ENCODE measurements at places on chromosomes 2 and 18.
A peak's percentile ranks its signal among the peaks of the same experiment; 100 is the strongest.

GRCh38 chr2:48194641-48195040, 288.3 kb upstream of the FBXO11 start:
- no peak for DNase-seq

GRCh38 chr2:135821190-135821589, 15.8 kb downstream of the LCT start:
- no peak for DNase-seq

- no peak for DNase-seq
Observed at GRCh38 chr18:57154191-57154830, 7.4 kb downstream of the BOD1L2 start.

- DNase-seq: no peak
Observed at GRCh38 chr2:65499216-65499615, 66.8 kb upstream of the SPRED2 start.

DNA sequence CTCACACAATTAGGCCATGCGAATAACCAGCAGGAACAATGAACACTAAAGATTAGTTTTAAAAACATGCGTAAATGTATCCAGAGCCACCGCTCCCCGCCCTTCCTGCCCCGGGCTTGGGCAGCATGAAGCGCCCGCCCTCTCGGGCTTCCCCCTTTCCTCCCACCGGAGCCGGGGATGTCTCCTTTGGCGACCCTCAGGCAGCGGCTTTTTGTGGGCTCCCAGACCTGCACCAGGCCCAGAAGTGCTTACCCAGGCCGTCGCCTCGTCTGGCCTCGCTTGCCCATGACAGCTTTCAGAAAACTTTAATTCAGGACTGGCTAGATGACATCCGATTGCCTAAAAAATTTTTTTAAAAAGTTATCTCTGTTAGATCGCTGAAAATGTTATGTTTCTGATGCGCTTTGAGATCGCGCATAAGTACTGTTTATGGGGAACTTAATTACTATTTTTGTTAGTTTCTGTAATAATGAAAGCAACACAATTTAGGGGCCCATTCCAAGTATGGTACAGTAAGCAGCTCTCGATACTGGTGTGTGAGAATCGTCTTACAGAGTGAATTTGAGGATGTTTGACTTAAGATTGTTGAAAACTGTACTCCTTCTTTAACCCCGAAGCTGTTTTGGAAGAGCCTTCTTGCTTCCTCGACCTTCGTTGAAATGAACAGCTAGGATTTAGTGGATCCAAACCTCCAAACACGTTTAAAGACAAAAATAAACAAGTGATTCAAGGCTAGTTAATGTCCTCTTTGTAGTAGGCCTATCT, 1.1 kb downstream of the MAP3K20 start:
- peak; percentile 79 for DNase-seq

DNA sequence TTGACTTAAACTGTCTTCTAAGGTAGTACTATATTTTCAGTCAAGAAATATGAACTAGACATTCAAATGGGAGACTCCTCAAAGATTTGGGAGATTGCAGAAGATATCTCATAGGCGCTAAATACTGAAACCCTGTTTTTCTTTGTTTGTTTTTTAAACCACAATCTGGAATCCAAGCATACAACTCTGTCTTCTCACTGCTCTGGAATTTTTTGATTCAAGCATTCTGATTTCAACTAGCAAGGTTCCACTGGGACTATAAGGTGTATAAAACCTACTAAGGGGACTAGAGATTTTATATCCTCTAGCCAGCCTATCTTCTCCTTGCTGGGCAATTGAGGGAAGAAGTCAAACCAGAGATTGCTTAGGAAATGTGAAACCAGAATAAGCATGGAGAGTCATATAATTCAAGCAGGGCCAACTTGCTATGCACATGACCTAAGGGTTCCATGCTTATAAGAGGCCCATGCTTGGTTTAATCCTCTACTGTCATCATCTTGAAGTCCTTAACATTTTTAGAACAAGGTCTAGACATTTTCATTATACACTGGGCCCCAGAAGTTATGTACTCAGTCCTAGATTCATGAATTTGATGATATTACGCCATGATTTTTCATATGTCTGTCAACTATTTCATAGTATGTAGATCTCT, 405.5 kb downstream of the PARD3B start:
- no peak for DNase-seq

GRCh38 chr2:203772456-203773165, 66.2 kb downstream of the CD28 start:
- no peak for DNase-seq

DNA sequence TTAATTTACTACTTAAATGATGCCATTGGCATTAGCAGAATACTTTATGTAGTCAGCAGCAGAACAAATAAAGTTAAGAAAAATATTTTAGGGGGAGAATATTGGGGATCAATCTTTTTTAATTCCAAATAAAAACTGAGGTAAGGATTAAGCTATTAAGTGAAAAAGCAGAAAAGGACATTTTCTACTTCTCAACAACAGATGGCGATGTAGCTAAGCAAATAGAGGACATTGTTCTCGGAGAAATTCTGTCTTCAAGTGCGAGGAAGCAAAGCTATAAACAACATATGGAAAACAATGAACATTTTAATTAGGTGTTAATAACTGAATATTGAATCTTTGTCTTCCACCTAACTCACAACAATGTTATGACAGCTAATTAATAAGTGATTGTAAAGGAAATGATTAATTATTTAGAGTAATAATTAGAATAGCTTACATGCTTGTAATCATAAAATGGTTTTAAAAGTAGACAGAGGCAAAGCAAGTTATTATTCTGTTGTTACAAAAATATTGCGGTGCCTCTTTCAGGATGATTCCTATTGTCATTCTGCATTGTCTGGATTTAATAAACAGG, 32.9 kb upstream of the CCDC93 start:
- no peak for DNase-seq

DNA sequence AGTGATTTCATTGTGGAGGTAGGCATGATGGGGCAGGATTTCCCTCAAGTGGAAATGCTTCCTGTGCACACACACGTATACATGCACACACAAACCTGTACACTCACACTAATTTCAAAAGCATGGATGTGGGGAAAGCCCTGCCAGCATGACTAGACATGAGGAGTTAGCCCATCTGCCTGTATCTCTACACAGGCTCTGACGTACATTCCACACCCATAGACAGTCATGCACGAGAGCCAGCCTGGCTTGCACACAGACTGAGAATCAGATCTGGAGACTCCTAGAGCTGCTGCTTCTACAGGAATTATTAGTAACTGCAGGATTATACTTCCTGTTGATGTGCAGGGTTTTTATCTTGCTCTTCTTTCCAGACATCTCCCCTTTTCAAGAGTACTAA, 27.3 kb upstream of the NFU1 start:
- peak; percentile 75 for DNase-seq

DNA sequence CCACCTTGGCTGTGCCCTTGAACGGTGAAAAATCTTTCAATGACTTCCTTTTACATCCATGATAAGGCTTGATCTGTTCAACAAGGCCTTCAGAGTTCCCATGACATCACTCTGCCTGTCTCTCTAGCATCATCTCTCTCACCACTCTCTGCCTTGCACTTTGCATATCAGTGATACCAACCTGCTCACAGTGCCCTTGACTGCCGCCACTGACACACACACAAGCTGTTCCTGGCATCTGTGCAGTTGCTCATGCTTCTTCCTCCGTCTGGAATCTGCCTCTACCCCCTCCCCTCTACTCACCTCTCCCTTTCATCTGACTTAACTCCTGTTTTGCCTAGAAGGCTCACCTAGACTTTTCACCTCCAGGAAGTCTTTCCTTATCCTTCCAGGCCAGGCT, 79.1 kb upstream of the SEC11C start:
- peak; percentile 22 for DNase-seq

DNA sequence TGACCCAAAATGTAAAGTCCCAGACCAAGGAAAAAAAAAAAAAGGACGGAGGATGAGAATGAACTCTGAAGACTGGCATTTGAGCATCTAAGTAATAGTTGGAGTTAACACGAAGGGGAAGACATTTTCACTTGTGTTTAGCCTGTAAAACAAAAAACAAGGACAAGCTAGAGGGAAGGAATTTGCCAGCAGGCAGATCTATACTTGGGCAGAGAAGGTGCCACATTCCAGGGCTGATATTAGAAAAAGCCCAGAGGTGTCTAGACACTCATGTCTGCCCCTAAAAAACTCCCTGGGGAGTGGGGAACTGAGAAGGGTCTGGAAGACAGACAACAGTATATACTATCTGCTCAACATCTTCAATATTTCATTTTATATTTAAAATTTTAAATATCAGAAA, 171.1 kb downstream of the ZEB2 start:
- no peak for DNase-seq

GRCh38 chr2:159592441-159592840, 23.9 kb downstream of the BAZ2B start:
- DNase-seq: no peak

DNA sequence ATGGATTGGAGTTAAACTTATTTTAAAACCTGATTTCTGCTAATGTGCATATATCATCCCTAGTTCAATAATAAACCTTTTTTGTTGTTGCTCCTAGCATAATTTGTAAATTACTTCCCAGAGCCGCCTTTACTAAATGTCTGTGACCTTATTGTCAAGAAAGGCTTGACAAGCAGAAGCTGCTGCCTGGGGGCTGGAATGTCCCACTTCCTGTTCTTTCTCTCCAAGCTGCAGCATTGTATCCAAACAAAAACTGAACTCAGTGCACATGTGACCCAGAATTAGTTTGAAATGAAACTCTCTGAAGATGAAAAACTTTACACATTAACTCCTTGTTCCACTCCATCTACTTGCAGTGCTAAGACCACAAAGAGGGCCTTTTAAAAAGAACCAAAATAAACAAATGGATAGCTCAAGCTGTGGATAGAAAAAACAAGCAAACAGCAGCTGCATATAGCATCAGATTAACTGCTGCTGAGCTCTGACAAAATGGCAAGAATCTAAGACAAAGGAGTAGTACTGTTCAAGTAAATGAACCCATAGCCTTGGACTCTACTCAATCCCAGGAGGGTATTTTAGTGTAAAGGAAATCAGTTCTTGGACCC, 99.8 kb upstream of the NEUROD1 start:
- DNase-seq: no peak

DNA sequence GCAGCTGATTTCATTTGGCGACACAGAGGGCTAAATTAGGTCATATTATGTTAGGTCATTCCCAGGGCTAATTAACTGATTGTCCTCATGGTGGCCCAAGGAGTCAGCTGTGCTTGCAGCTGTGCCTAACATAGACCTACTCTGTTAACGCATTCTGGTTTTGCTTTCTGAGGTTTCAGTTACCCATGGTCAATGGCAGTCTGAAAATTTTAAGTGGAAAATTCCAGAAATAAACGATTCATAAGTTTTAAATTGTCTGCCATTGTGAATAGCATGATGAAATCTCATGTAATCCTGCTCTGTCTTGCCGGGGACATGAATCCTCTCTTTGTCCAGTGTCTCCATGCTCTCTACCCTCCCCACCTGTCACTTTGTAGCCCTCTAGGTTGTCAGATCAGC, 168.7 kb downstream of the KCNS3 start:
- DNase-seq: no peak

GRCh38 chr2:133444465-133444864, 123.8 kb downstream of the NCKAP5 start:
- no peak for DNase-seq

DNA sequence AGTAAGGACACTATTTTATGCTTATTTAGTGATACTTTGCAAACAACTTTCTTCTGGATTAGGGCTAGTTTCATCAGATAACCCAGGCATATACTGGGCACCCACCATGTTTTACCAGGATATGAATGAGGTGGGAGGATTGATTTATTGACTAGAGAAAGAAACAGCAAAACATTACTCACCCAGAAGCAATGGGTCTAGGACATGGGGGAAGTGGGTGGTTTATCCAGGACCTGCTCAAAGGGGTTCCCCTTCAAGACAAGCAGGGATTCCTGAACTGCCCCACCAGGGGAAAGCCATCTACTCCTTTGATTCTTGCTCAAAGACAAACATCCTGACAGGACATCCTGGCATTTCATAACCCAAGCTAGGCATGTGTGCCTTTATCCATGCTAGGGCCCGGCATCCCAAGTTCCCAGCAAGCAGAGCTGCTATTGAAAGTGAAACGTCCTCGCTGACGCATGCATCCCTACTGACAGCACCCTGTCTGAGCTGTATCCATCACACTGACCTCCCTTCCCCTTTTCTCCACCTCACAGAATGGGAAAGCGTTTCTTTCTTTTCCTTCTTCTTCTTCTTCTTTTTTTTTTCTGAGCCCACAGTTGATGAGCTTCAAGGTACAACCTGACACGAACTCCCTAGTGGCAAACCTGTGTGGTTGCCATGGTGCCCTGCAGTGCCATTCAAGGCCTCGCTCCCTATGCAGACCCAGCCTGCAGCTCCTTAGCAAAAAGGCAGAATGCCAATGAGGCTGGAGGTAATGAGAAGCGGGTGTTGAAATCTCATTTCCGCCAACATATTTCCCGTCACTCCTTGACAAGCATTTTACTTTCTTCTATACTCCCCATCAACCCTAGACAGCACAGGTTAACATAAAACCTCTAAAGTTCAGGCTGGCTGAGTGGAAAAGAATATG, 70.5 kb downstream of the CLHC1 start:
- DNase-seq: no peak

- DNase-seq: no peak
Observed at GRCh38 chr18:46070815-46071652, 1.0 kb downstream of the PSTPIP2 start.

GRCh38 chr18:73782405-73782804, 365.2 kb downstream of the FBXO15 start:
- no peak for DNase-seq

GRCh38 chr2:128812183-128812940, 493.7 kb upstream of the HS6ST1 start:
- no peak for DNase-seq

DNA sequence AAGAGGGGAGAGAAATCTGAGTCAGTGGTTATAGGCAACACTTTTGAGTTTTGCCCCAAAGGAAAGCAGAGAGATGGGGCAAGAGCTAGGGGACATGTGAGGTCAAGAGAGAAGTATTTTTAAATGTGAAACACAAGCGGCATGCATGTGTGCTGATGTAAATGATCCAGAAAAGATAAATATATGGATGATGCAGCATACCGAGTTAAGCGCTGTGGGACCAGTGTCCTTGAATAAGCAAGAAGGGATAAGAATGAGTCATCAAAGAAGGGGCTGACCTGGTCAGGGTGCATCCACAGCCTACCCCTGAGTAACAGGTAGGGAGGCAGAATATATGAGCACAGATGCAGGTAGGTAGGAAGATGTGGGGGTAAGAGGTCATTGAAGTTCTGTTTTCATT, 180.9 kb downstream of the TRABD2A start:
- DNase-seq: no peak

DNA sequence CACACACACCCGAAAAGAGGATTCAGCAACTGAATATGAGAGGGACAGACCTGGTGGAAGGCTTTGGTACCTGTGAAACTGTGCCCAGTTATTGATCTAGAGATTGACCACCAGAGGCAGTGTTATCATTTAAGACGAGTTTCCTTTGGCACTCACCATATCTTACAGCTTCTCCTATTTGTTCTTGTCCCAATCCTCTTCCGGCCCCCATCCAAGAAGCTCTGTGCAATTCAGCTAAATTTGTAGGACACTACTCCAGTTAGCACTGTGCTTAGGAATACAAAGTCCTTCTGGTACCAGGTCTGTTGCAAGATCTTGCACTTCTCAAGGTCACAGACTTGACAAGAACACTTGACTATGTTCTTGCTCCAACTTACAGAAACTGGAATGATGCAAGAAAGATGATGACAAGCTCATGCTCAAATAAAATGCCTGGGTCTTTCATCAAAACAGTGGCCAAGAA, 177.7 kb downstream of the TMEM247 start:
- DNase-seq: no peak

Measured in coronary artery (tissue), 2 donors.